ENCODE measurements at places on chromosomes 13 and 19.

DNA sequence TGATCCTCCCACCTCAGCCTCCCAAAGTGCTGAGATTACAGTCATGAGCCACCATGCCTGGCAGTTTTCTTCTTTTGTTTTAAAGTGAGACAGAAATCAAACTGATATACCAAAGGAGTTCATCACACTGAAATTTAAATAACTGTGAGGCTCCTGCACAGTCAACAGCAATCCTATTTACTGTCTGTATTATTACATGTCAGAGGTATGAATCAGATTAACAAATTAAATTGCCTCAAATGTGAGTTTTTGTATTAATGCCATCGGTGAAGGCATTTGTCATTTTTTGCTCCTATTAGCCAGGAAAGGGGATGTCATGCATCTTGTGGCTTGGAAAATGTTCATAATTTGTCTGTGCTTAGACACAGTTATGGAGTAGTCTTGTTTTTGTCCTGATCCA lies 20.4 kb downstream of the DCT start:
- DNase-seq = no peak

- DNase-seq = no peak
These were observed 1.2 kb downstream of the MAP1S start for GRCh38 chr19:17720440-17720839.

DNA sequence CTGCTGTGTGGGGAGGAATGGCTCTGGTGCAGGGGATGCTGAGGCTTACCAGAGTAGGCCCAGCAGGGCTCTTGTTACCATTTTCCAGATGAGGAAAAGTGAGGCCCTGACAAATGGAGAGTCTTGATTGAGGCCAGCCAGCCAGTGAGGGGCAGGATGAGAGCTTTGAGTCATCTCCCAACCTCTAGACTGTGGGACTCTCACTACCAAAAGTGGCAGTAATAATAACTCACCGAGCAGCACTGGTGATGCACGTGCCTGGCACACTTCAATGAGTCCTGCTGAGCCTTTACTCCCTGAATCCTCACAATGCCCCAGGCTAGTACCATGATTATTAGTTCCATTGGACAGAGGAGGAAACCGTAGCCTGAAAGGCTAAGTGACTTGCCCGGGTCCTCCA lies 7.8 kb downstream of the CIC start:
- DNase-seq = no peak

GRCh38 chr19:6092329-6093286 lies 17.7 kb downstream of the RFX2 start:
- DNase-seq = no peak

DNA sequence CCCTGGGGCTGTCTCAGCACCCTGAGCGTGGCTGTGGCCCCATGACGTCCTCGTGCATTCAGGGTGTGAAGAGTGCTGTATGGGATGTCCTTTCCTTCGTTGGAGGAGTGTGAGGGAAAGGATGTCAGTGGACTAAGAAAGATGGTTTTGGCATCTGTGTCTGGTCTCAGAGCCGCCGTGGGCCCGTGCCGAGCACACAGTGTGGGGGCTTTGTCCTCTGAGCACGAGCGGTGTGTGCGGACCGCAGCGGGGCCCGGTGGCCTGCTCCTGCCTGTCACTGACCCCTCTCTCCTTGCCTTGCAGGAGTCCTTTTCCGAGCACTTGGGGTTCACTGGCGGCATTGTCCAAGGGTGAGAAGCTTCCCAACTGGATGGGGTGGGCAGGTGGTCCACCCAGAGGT lies 63.3 kb upstream of the LDLR start:
- DNase-seq = no peak

DNA sequence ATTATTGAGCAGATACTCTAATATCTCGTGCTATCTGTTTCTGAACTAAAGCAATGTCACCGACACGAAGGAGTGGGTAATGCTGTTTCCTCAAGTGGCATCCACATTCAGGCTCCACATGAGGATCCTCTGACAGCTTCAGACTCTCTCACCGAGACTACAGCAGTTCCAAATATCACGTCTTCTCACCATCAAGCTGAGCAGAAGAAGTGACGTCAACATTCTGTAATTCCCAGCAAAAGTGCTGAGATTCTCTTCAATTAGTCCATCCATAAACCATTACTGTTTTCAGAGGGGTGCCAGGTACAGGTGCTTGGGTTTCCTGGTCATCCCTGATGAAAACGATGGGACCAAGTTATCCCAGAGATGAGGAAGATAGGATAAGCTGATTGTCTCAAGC lies 110.0 kb upstream of the DACH1 start:
- no peak for DNase-seq

GRCh38 chr19:51800473-51801244 lies 5.7 kb downstream of the FPR3 start:
- DNase-seq = no peak

DNA sequence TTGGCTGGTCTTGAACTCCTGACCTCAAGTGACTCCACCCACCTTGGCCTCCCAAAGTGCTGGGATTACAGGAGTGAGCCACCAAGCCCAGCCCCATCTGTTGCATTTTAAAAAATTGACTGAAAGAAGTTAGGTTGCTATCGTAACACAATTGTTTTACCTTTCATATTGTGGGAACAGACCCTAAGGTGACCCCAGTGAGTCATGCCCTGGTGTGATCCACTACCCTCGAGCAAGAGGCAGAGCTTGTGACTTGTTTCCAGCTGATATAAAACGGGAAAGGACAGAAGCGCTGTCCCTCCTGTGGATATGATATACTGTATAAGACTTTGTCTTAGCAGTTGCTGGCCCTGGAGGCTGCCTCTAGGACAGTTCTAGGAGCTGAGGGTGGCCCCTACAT lies 308.6 kb downstream of the HS6ST3 start:
- no peak for DNase-seq

- DNase-seq = no peak
These were observed 5.9 kb downstream of the ELL start for GRCh38 chr19:18515959-18516358.

Data from NCI-H187 treated with DMSO at 0.1 percent for 48 hours (cell line).